ENCODE measurements at places on chromosomes 7 and 10. TPM values are rescaled to one million over a fixed set of nuclear protein-coding genes. Genes with fewer than 3 reads are reported as not detected.

- DNase-seq = no peak
Measured at GRCh38 chr10:75407713-75408508, 6.3 kb upstream of the ZNF503 start.

GRCh38 chr10:22682237-22683139 is 31.9 kb downstream of the PIP4K2A start:
- DNase-seq = no peak

DNA sequence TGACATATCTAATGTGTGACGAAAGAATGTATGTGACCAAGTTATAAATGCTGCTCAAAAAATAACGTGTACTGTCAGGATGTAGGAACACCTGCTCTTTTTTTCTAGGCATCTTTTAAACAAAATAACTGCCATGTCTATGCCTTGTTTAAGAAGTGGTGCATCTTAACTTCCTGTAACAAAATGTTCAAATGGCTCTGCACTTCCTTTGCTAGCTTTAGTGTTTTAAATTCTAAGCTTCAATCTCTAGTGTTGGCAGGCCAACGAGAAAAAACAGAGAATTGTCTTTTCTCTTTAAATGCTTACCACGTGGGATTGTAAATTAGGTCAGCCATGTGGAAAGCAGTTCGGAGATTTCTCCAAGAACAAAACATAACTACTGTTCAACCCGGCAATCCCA is 14.6 kb upstream of the PDSS1 start:
- no peak for DNase-seq

- DNase-seq = no peak
Measured at GRCh38 chr7:140686921-140687320, 9.6 kb upstream of the NDUFB2 start.

- DNase-seq = no peak
Measured at GRCh38 chr10:95445223-95445836, 115.8 kb downstream of the SORBS1 start.

DNA sequence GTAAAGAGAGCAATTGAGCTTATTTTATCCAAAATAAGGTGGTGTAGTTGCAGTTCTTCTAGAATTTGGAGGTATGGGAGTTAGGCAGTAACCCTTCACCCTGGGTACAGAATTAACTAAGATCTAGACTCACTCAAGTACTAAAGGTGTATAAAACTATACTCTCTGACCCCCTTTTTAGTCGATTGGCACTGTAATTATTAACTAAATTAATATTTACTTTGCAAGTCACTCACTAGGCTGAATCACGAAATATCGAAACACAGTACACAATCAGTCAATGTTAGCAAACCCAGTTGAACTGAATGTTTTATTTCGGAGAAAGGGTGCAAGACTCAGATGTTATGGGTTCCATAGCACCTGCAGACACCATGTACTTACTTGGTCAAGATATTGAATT is 14.6 kb upstream of the CYP2C19 start:
- no peak for DNase-seq

GRCh38 chr10:119393019-119393418 is 149.5 kb downstream of the RGS10 start:
- no peak for DNase-seq

DNA sequence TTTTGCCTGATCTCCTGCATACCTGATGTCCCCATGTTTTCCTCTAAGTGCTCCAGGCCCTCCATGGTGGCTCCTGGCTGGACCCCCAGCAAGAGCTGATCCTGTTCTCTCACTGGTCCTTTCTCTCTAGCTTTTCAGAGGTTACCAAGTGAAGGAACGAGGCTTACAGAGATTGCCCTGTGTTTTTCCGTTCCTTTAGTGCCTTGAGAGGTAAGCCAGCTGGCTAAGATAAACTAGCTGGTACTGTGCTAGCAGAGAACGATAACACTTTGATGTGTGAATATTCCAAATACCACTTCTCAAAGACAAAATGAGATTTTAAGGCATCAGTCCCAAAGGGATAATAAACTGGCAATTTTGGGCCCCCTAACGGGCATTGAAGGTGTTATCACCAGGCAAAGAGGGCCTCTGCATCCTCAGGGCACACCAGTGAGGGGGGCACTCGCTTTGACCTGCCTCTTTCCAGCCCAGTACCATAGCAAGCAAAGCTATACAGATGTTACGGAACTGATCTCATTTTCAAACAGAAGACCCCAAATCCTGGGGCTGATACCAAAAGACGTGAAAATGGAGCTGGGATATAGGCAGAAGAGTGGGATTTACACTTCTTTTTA is 8.4 kb upstream of the CCNY start:
- no peak for DNase-seq

GRCh38 chr10:127878475-127879055 is 14.2 kb downstream of the CLRN3 start:
- DNase-seq = no peak

DNA sequence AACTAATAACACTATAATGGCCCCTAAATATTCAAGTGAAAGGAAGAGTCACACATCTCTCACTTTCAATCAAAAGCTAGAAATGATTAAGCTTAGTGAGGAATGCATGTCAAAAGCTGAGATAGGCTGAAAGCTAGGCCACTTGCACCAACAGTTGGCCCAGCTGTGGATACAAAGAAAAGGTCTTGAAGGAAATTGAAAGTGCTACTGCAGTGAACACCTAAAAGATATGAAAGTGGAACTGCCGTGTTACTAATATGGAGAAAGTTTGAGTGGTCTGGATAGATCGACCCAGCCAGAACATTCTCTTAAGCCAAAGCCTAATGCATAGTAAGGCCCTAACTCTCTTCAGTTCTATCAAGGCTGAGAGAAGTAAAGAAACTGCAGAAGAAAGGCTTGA is 12.1 kb upstream of the SNX13 start:
- no peak for DNase-seq

DNA sequence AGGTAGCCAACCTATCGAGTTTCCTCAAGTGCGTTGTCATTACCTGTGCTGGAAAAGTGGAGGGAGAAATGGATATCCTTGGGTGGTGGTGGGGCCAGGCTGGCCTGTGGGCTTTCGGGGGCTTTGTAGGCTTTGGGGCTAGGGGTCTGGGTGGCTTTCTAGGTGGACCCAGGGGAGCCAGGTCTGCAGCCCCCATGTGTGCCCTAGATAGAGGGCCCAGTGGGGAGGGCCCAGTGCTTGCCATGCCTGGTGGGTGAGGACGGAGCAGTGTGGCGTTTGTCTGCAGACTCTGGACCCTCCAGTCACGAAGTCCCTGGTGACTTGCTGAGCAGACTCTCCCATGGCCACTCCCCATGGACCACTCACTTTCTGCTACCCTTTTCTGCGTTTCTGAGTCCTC is 19.7 kb downstream of the EMX2 start:
- no peak for DNase-seq

DNA sequence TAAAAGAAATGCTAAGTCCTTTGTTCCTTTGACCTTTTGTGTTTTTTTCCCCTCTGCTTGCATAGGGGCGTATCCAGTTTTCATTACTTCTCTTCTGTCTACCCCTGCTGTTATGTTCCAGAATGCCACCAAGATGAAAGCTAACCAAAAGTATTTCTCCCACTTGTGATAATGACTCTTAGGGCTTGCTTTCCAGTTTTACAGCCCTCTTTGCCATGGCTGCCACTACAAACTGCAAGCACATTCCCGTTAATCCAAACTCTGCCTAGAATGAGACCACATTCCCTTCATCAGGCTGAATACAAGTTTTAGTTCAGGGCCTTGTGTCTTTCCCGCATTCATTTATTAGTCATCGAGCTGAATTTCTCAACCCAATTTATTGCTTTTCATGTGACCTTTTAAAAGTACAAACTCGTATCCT is 23.6 kb upstream of the CD36 start:
- no peak for DNase-seq

DNA sequence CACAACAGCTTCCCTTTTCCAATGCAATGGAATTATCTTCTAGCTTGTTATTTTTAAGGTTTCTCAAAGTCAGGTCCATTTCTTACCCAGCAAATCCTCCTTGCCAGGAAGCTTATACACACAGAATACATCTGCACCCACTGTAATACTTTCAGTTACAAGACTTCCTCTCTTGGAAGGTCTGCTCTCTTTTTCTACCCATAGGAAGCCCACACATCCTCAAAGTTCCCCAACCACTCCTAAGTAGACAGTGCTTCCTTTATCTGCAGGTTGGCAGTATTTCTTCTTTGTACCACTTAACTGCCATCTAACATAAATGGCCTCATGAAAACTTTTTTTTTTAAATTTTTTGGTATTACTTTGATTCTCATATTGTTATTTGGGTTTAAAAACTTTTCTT is 155.6 kb downstream of the TAX1BP1 start:
- no peak for DNase-seq

- no peak for DNase-seq
Measured at GRCh38 chr10:73079779-73080541, 16.7 kb downstream of the P4HA1 start.

- DNase-seq = peak; percentile 18
Measured at GRCh38 chr7:26686448-26686981, 177.9 kb downstream of the SKAP2 start.

DNA sequence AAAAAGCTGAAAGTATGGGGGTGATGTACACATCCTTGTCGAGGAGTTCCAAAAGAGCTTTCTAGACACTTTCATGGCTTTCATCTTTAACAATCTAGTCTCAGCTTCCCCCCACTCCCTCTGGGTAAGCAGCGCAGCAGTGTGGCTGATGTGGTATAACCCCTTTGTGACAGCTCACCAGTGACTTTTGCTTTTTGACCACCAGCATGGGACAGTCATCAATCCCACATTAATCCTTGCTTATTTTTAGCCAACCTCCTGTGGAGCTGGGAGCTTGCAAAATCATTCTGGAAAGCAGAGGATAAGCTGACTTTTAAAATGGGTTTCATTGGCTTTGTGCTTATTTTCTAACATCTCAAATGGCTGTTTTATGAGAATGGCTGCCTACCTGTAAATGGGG is 272.7 kb downstream of the HDAC9 start:
- no peak for DNase-seq

- no peak for DNase-seq
Measured at GRCh38 chr10:99560277-99561126, 27.8 kb downstream of the NKX2-3 start.

- no peak for DNase-seq
Measured at GRCh38 chr7:99094401-99094800, 49.5 kb downstream of the SMURF1 start.

- no peak for DNase-seq
Measured at GRCh38 chr7:118158766-118159165, 25.2 kb upstream of the LSM8 start.

The ANKRD22 gene
- not detected for total RNA-seq

The CYP26C1 gene
- total RNA-seq = 9.5 TPM

The SUN3 gene
- 0.36 TPM for total RNA-seq

The OPN4 gene
- total RNA-seq = not detected

The RAMP3 gene
- 1.4 TPM for total RNA-seq

The KLF14 gene
- total RNA-seq = not detected
